ENCODE measurements at places on chromosomes 5 and 9.
A peak's percentile ranks its signal among the peaks of the same experiment; 100 is the strongest.

DNA sequence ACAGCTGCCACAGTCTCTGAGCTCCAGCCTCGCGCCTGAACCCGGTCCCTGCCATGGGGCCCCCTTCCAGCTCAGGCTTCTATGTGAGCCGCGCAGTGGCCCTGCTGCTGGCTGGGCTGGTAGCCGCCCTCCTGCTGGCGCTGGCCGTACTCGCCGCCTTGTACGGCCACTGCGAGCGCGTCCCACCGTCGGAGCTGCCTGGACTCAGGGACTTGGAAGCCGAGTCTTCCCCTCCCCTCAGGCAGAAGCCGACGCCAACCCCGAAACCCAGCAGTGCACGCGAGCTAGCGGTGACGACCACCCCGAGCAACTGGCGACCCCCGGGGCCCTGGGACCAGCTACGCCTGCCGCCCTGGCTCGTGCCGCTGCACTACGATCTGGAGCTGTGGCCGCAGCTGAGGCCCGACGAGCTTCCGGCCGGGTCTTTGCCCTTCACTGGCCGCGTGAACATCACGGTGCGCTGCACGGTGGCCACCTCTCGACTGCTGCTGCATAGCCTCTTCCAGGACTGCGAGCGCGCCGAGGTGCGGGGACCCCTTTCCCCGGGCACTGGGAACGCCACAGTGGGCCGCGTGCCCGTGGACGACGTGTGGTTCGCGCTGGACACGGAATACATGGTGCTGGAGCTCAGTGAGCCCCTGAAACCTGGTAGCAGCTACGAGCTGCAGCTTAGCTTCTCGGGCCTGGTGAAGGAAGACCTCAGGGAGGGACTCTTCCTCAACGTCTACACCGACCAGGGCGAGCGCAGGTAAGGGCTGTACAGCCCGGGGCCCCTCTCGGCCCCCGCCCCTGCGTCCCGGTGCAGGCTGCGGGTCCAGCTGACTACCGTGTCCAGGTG lies 509 bp downstream of the LVRN start:
- DNase-seq, result no peak

GRCh38 chr5:149019679-149020078 lies 43.2 kb downstream of the SH3TC2 start:
- no peak for DNase-seq

DNA sequence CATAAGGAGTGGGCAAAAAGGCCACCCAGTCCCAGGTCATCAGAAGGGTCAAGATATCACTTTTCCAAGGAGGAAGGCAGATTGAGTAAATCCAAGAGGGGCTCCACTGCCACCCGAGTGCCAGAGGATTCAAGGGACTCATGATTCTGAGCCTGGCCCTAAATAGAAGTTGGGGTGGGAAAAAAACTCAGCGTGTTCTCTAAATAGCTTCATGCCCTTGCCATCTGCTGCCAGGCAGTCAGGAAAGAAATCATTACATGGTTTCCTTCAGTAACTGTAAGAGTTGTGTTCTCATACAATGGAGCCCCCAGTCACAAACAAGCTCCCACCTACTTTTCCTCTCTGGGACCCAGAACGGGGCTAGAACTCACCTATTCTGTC lies 37.2 kb downstream of the SAR1B start:
- DNase-seq, result no peak

DNA sequence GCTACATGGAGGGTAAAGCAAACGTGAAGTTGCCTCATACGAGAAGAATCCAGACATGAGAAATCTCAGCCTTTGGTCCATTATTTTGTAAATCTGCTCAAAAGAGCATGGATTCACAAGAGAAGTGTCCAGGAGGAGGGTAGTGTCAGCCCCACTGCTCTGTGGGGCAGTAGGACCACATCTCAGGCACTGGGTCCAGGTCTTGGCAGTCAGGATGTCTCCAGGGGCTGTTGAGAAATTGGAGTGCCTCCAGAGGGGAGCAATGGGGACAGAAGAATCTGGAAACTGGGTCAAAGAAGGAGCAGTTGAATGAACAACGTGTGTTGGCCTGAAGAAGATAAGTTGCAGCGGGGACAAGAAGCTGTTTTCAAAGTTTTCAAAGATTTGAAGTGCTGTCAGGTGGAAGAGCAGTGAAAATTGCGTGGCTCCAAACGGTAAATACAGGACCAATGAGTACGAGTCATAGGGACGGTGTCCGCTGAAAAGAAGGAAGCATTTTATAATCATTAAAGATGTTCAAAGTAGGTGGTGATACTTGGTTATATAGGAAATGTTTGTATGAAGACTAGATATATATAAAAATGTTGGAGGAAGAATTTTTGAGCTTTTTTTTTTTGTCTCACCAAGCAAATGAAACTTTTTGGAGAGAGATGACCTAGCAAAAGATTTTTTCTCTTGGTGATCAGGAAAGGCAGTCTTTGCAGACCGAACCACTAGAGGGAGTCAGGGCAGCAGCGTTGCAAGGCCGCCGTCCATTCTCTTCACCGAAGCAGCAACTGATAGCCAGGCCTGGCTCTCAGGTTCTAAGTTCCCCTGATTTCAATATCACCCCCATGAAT lies 57.1 kb upstream of the ZBED3 start:
- DNase-seq, result peak; percentile 93

DNA sequence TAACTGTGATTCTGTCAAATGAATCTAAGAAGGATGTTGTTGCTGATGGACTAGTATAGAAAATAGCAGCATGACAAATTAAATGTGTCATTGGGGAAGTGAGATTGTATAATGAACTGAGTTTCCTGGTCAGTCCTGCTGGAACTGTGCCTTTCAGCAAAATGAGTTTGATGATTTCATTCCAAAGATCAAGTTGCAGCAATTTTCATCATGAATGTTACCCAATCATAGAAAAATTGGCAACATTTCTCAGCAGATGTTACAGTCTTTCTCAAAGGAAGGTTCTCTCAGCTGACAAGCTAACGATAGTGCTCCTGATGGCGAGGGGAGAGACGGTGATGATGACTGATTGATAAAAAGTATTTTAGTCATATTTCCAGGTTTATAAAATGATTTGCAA lies 10.7 kb downstream of the PCDHAC2 start:
- DNase-seq, result no peak

GRCh38 chr9:27563738-27564430 lies 9.4 kb downstream of the C9orf72 start:
- DNase-seq, result no peak

GRCh38 chr5:17748941-17749340 lies 114.7 kb downstream of the TAF11L14 start:
- DNase-seq, result no peak

DNA sequence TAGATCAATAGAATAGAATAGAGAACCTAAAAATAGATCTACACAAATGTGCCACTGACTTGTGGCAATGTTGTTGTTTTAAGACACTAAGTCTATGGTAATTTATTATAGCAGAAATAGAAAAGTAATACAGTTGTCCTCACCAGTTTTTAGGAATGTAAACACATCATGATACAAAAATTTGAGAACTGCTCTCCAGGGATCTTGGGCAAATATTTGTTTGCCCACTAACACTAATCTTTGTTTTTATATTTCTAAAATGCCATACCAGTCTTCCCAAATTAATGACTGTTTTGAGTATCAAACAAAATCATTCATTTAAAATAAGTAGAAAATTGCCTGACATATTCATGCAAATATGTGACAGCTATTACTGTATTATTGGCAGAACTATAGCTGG lies 297.6 kb downstream of the BRINP1 start:
- no peak for DNase-seq
